ENCODE measurements at places on chromosomes 2 and 18.

DNA sequence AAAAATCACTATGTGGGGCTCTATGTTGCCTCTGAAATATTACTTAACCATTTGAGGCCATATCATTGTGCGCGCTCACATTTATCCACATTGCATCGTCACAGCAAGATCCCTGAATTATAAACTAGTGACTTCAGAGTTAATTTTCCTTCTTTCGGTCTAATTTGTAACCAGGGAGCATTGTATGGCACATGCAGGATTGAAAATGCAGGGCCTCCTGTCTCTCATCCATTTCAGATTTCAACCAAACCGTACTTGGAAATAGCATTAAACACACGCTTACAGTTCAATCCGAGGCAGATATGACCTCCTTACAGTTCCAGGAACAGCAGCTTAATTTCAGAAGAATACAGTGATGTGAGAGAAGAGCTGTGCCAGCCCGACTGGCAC is 532 bp downstream of the MYOM1 start:
- no peak for DNase-seq

DNA sequence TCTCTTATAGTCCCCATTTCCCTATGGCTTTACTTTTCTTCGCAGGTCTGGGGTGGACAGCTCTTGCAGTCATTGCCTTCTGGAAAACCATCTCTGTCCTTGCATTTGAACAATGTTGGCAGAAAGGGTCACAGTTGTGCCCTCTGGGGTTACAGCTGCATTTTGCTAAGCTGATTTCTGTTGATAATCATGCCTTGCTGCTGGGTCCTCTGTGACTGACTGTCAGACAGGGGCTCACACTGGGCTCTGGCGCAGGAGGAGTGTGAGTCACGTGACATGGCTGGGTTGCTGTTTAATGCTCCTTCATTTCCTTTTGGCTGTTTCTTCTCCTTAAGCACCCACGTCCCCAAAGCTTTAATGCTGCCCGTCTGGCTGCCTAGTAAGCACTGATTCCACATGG is 196.6 kb upstream of the LHCGR start:
- DNase-seq = no peak

DNA sequence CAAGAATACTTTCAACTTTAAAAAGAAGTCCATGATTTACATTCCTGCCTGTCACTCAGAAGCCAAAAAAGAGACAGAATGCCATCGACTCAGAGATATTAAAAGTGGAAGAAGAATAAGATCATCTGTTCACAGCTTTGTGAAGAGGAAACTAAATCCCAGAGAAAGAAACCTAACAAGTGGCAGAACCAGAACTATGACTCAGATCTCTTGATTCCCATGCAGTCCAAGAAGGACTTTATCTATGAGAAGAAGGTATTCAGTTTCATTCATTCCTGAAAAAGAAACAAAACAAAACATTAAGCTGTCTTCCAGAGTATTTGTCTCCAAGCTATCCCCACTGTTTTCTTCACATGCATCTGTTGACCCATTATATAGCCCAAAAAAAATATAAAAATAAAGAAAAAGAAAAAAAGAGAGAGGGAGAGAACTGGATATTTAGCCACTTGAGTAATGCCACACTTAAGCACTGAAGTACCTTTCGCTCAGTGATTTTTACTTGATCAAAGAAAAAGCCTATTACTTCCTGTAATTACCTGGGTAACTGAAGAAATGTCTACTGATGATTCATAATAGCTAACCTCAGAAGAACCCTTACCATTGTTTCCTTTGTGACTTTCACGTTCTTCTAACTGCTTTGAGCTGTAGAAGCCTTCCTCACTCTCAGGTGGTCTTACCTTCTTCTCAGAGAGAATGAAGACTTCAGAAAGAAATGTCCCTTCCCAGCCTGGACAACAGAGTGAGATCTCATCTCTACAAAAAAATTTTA is 17.7 kb upstream of the AKAIN1 start:
- no peak for DNase-seq

- DNase-seq = no peak
These were observed 382.7 kb upstream of the SALL3 start for GRCh38 chr18:78596794-78597345.

GRCh38 chr2:53544871-53545558 is 222.6 kb upstream of the CHAC2 start:
- no peak for DNase-seq

- no peak for DNase-seq
These were observed 76.2 kb downstream of the NABP1 start for GRCh38 chr2:191754103-191754502.

GRCh38 chr2:85275984-85276540 is 51.7 kb downstream of the TGOLN2 start:
- no peak for DNase-seq

- DNase-seq = no peak
These were observed 94.6 kb upstream of the MCFD2 start for GRCh38 chr2:47010176-47010575.

GRCh38 chr18:64110692-64111480 is 38.0 kb downstream of the LINC00305 start:
- DNase-seq = no peak

GRCh38 chr2:27721335-27721734 is 50.2 kb upstream of the MRPL33 start:
- DNase-seq = no peak

DNA sequence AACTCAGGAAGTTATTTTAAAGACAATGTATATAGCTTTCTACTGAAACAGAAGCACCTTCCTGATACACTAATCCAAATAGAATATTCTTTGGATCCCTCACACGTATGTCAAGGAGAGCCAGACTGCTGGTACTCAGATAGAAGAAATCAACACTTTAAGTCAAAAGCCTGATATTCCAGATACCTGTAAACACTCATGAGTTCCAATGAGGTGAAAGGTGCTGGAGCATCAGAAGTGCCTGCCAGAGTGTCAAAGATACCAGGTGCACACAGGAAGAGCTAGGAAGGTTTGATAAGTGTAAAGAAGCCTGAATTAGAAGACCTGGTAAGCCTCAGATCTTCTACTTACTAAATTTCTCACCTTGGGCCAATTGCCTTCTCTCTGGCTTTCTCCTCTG is 226.3 kb upstream of the SP5 start:
- DNase-seq = no peak

- DNase-seq = no peak
These were observed 127.2 kb downstream of the SLC8A1 start for GRCh38 chr2:40324656-40325055.

- no peak for DNase-seq
These were observed 360.7 kb downstream of the FIGN start for GRCh38 chr2:163375070-163375469.

- DNase-seq = no peak
These were observed 144.1 kb upstream of the GLI2 start for GRCh38 chr2:120591572-120591971.

- no peak for DNase-seq
These were observed 167.8 kb downstream of the NRP2 start for GRCh38 chr2:205850132-205850531.

- no peak for DNase-seq
These were observed 93.4 kb downstream of the C1QL2 start for GRCh38 chr2:119065146-119065545.

- no peak for DNase-seq
These were observed 433.7 kb upstream of the TRIB2 start for GRCh38 chr2:12282780-12283695.

DNA sequence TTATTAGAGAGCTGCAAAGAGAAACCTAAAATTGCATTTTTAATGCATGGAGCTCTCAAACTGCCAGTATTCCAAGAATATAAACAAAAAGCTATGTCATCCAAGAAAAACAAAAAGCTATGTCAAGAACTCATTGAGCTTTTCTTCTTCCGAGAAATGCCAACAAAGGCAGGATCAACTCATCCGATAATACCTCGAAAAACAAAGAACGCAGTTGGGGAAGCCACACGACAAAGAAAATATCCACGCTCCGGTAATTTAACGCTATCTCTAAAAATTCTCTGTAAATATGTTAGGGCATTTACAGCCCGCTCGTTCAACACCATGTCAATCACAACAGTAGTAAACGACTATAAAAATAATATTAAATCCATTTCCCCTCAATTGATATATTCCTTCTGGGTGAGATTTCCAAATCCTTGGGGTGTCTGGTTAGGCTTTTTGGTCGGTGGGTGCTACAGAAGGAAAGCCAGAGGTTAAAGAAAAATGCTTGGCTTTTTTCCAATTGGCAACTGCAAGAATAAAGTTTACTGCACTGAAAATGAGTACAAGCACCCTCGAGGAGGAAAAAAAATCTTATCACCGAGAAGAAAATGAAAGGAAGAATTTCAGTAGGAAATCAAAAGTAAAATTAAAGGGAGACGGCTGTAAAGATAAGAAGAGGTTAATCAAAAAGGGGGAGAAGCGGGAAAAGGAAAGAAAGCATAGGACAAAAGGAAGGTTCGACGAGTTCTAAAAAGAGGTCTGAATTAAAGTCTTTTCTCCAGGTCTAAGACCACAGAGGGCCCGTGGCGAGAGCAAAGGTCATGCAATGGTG is 856 bp downstream of the TIA1 start:
- DNase-seq = no peak

- no peak for DNase-seq
These were observed 8.2 kb upstream of the CIB4 start for GRCh38 chr2:26649322-26649721.

DNA sequence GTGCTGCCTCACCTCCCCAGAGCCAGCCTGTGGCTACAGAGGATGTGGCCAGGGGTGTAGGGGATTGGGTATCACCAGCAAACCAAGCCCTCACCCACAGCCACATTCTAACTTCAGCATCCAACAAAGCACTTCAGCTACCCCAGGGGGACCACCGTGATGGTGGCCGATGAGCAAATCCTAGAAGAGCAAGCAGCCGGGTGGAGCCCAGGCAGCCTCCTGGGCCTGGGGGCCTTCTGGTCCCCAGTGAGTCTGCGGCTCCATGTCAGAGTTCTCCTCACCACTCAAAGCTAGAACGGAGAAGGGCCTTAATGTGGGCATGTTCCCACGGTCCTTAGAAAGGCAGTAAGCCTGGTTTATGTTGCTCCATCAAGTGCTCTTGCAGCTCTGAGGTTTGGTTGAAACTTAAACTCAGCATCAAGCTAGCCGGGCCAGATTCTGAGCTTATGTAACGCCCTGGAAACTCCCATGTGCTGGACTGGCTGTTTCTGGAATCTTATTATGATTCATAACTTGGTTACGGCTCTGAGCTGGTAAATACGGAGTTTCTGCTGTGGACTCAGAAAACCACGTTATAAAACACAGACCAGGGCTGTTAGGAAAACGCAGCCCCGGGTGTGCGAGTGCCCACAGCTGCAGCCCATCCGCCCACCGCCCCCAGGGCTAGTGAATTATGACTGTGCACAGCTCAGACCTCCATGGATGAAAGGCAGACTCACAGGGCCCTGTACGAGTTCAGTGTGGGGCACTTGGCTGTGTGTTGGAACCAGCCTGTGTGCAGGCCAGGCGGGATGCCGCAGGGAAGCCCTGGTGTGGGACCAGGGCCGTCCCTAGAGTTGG is 99.8 kb downstream of the SEPTIN10 start:
- DNase-seq = no peak

DNA sequence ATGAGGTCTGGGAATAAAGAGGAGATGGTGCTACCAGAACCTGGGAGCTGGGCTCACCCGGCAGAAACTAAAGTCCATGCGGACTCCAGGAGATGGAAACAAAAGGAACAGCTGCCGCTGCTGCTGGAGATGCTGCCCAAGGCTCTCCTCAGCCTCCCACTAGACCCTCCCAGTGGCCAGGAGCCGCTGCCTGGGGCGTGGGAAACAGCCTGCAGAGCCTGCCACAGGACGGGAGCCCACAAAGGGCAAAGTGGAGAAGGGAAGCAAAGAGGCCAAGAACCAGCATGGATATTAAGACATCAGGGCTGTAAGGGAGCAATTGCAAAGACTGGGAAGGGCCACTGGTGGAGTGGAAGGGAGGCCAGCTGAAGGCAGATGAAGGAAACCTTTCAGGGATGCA is 179.6 kb downstream of the NCK2 start:
- no peak for DNase-seq

- no peak for DNase-seq
These were observed 490.4 kb upstream of the SPRED2 start for GRCh38 chr2:65922794-65923193.

GRCh38 chr2:118837621-118838020 is 9.8 kb downstream of the EN1 start:
- DNase-seq = no peak

GRCh38 chr2:39938035-39938835 is 159.2 kb upstream of the THUMPD2 start:
- no peak for DNase-seq

DNA sequence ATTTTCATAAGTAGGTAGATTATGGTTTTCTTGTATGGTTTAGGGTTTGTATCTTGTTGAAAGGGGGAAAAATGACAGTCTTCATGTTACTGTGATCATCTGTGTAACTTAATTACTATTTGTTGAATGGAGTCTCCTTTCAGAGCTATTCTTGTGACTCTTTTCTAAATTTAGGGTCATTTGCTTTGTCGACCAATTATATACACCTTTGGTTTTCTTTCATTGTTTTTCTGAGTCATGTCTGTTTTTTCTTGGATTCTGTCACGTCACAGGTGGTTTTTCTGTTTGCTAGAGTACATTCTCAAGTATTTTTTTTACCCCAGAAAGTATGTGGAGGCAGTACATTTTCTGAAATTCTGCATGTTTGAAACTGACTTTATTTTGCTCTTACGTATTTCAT is 43.8 kb upstream of the DYSF start:
- no peak for DNase-seq

DNA sequence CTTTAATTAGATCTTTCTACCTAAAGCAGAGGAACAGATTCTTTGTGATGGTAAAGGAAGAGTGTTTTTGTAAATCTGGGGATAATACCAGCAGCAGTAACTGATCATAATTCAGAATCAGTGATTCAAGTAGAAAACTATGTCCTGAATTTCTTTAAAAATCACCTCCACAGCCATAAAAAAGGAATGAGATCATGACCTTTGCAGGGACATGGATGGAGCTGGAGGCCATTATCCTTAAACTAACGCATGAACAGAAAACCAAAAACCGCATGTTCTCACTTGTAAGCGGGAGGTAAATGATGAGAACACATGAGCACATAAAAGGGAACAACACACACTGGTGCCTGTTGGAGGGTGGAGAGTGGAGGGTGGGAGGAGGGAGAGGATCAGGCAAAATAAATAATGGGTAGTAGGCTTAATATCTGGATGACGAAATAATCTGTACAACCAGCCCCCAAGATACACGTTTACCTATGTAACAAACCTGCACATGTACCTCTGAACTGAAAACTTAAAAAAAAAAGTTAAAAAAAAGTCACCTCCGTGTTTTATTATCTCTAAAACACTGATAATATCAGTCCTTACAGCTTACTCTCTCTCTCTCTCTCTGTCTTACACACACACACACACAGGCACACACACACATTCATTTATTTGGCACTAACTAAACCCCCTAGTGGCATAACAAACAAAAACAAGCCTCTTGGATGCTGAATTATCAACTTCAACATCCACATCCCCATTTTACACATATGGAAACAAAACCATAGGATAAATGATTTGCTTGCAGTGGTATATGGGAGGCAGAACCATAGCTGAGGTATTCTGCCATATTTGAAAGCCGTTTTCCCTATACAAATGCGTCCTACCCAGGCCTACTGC is 1.4 kb downstream of the TM4SF20 start:
- no peak for DNase-seq

Measured in stimulated activated CD8-positive, alpha-beta memory T cell treated with anti-CD3 and anti-CD28 coated beads, Interleukin-7, amount 100 ng/mL, for 4 hours (primary cell).